Thymus (tissue), 14 donors: ENCODE measurements at places on chromosomes 3 and 15. TPM values are rescaled to one million over a fixed set of nuclear protein-coding genes. Genes with fewer than 3 reads are reported as not detected.

DNA sequence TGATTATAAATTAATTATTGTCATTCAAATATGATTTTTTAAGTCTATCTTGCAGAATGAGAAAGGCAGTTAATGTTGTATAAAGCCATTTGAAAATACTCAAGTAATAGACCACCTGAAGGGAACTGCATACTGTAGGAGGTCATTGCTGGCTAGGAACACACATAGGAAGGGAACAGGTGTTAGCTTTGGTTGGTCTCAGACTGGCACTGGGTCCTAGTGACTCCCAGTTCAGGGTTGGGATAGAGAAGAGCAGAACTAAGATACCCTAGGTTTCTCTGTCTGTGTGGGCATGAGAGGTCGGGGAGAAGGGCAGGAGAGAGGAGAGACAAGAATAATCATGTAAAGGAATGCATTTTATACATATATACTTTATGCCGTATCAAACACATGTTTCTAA, 559.0 kb upstream of the GOLIM4 start:
- H3K27me3 ChIP-seq: no peaks in the 10 kb centered on the region
- H3K4me1 ChIP-seq: no peaks in the 10 kb centered on the region
- no peak overlapping the region for H3K27ac ChIP-seq
- H3K36me3 ChIP-seq: no peaks in the 10 kb centered on the region
- no peak overlapping the region for H3K4me3 ChIP-seq

DNA sequence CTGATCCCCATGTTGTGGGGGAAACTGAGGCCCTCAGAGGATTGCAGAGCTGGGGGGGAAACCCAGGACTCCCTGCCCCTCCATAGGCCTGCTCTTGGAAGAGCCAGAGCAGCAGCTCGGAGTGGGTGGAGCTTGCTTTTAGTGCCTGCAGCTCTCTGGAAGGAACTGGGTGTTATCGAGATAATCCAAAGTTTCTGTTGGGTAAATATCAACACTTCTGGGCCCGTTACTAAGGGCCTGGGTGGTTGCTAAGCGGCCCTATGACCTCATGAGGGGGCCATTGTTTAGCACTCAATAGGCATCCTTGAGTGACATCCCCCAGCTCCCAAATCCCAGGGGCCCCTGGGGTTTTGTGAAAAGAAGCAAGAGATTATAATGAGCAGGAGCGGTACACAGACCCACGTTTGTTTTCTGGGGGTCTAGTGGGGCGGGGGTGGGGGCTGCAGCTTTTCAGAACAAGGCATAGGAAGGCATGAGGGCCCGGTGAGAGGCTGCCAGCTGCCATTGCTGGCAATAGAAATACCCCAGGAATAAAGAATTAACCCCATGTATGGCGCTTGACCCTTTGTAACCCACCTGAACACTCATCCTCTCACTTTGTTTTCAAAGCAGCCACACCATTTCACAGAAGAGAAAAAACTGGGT, 48.3 kb upstream of the ATP2B2 start:
- H3K36me3 ChIP-seq: no peaks in the 10 kb centered on the region
- no peak for DNase-seq
- no peaks in the 10 kb centered on the region for H3K27me3 ChIP-seq
- H3K4me1 ChIP-seq: no peaks in the 10 kb centered on the region

DNA sequence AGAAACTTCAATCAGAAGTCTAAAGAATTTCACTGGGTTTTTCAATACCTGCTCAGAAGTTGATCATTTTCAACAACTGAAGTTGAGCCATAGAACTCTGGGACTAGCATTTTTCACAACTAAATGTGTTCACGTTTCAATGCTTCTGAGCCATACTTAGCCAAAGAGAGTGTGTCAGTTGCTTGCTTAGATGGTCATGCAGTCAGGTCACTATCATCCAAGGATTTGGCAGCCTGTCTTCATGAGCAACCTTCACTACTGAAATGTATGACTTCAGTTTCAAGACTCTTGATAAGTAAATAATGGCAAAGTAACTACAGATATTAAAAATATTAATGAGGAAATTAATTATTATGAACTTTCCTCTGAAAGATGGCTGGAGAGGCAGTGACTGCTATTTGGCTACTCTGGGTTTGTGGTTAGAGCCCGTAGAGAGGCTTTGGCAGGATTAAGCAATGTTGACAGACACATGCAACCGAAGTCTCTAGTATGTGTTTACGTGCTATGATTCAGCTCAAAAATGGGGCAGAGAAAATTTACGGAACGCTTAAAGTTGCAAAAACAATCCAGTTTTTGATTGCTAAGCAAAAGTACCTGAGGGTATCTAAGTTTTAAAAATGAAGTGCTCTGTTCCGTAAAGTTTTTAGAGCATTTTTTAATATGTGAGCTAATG, 133.8 kb downstream of the GMNC start:
- H3K4me1 ChIP-seq: no peaks in the 10 kb centered on the region
- no peak for DNase-seq
- no peaks in the 10 kb centered on the region for H3K27me3 ChIP-seq
- H3K36me3 ChIP-seq: no peaks in the 10 kb centered on the region
- H3K4me3 ChIP-seq: no peak overlapping the region

TOPAZ1 gene
- under 0.01 TPM for polyA plus RNA-seq

GRCh38 chr3:42698911-42699230, 3.7 kb downstream of the HHATL start:
- H3K4me3 ChIP-seq: no peak overlapping the region
- no peak for DNase-seq
- H3K27me3 ChIP-seq: no peaks in the 10 kb centered on the region
- H3K36me3 ChIP-seq: no peaks in the 10 kb centered on the region

PPM1L gene
- polyA plus RNA-seq: 3.3 TPM

GRCh38 chr15:31409171-31409570, 82.5 kb downstream of the KLF13 start:
- H3K27ac ChIP-seq: no peak overlapping the region
- no peak for DNase-seq
- H3K36me3 ChIP-seq: no peaks in the 10 kb centered on the region
- H3K4me3 ChIP-seq: no peak overlapping the region
- no peaks in the 10 kb centered on the region for H3K27me3 ChIP-seq

DNA sequence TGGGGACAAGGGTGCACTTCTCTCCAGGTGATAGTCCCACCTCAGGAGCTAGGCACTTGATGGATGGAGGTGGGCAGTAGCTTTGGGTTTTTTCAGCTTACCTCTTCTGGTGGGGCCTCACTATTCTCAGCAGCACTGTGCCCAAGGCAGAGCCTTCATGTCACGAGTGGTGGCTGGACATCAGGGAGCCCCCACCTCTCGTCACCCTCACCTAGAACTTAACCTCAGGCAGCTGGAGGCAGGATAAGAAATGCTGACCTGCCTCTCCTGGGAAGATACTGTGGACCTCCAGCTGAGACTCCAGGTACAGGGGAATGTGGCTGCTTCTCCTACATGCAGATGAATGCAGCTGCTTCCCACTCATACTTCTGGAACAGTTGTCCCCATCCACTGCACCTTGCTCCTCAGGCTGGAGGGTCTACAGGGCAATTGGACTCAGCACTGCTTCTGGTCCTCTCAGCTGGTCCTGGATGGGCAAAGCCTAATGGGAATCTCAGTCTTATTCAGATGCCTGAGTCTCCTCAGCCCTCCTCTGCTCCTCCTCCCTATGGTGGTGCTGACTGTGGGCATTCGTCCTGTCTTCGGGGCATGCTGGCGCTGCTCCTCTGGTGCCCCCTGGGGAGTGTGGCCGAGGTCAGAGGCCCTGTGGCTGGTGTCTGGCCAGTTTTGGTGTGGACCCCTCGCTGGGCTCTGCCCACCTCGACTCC, 129.9 kb downstream of the KLF13 start:
- no peak overlapping the region for H3K4me3 ChIP-seq
- DNase-seq: no peak
- no peaks in the 10 kb centered on the region for H3K36me3 ChIP-seq
- no peak overlapping the region for H3K27ac ChIP-seq
- H3K4me1 ChIP-seq: peaks cover 9% of the 10 kb centered on the region
- no peaks in the 10 kb centered on the region for H3K27me3 ChIP-seq

GRCh38 chr15:80233581-80233980, 18.4 kb downstream of the CTXND1 start:
- H3K36me3 ChIP-seq: no peaks in the 10 kb centered on the region
- no peak overlapping the region for H3K4me3 ChIP-seq
- no peaks in the 10 kb centered on the region for H3K27me3 ChIP-seq
- H3K27ac ChIP-seq: no peak overlapping the region

GPR27 gene
- polyA plus RNA-seq: 1.7 TPM

- H3K27me3 ChIP-seq: no peaks in the 10 kb centered on the region
- no peaks in the 10 kb centered on the region for H3K4me1 ChIP-seq
- DNase-seq: no peak
Measured at GRCh38 chr3:50466177-50466576, 37.3 kb downstream of the CACNA2D2 start.

- no peak overlapping the region for H3K4me3 ChIP-seq
- H3K4me1 ChIP-seq: no peaks in the 10 kb centered on the region
- no peaks in the 10 kb centered on the region for H3K27me3 ChIP-seq
Measured at GRCh38 chr3:130934442-130935089, 40.7 kb downstream of the ATP2C1 start.

GRCh38 chr15:31502541-31503229, 176.1 kb downstream of the KLF13 start:
- no peaks in the 10 kb centered on the region for H3K36me3 ChIP-seq
- H3K4me3 ChIP-seq: no peak overlapping the region
- H3K27ac ChIP-seq: no peak overlapping the region
- no peaks in the 10 kb centered on the region for H3K4me1 ChIP-seq
- no peak for DNase-seq

GRCh38 chr3:96347289-96347688, 467.1 kb upstream of the EPHA6 start:
- H3K4me3 ChIP-seq: no peak overlapping the region
- no peak for DNase-seq
- H3K27me3 ChIP-seq: no peaks in the 10 kb centered on the region
- H3K4me1 ChIP-seq: no peaks in the 10 kb centered on the region

GRCh38 chr15:58410353-58410752, 21.4 kb upstream of the LIPC start:
- peak overlapping the region; percentile 54 for H3K4me3 ChIP-seq
- H3K27ac ChIP-seq: peak overlapping the region; percentile 70
- H3K36me3 ChIP-seq: no peaks in the 10 kb centered on the region
- H3K4me1 ChIP-seq: no peaks in the 10 kb centered on the region
- H3K27me3 ChIP-seq: no peaks in the 10 kb centered on the region
- DNase-seq: peak; percentile 59

- no peaks in the 10 kb centered on the region for H3K36me3 ChIP-seq
- no peak for DNase-seq
- no peak overlapping the region for H3K27ac ChIP-seq
- H3K27me3 ChIP-seq: no peaks in the 10 kb centered on the region
- H3K4me1 ChIP-seq: peaks cover 8% of the 10 kb centered on the region
- H3K4me3 ChIP-seq: no peak overlapping the region
Measured at GRCh38 chr3:10444511-10444910, 60.9 kb downstream of the ATP2B2 start.

DNA sequence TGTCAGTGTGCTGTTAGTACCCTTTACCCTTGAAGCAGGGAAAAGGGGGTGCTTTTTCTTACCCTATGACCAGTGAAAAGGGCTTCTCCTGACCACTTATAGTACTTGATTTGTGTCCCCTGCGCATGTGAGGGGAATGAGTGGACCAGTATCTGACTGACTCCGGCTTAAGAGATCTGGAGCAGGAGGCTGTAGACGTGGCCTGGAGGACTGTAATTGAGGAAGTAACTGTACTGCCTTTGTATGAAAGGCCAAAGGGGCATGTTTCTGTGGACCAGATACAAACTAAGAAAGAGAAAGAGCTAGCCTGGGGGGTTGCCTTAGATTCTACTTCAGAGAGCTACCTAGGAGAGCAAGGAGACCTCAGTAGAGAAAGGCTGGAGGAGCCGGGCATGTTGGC, 89.9 kb upstream of the TBL1XR1 start:
- H3K36me3 ChIP-seq: no peaks in the 10 kb centered on the region
- peaks cover 15% of the 10 kb centered on the region for H3K4me1 ChIP-seq
- H3K4me3 ChIP-seq: no peak overlapping the region
- H3K27ac ChIP-seq: no peak overlapping the region

DNA sequence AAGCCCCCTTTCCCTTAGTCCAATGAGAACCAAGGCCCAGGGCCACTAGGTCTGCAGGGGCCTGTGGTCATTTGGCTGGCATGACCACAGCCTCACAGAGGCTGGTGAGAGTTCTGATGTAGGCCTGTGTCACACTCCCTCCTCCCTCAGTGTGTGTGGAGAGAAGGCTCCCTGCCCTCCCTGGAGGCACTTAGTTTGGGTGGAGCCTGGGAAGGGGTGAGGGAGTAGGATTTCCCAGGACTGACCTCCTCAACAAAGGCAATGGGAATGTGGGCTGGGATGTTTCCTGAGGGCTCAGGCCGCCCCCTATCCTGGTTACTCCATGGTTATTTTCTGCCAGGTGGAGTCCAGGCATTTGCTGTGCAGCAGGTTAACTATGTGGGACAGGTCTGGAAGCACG, 7.6 kb downstream of the TEX264 start:
- no peak overlapping the region for H3K27ac ChIP-seq
- H3K27me3 ChIP-seq: no peaks in the 10 kb centered on the region
- H3K4me3 ChIP-seq: no peak overlapping the region
- DNase-seq: no peak
- H3K4me1 ChIP-seq: peaks cover 7% of the 10 kb centered on the region

GRCh38 chr3:56443372-56443771, 24.9 kb downstream of the ERC2 start:
- H3K27me3 ChIP-seq: no peaks in the 10 kb centered on the region
- DNase-seq: no peak

AGBL1 gene
- 0.02 TPM for polyA plus RNA-seq

- peaks cover 80% of the 10 kb centered on the region for H3K36me3 ChIP-seq
- H3K27ac ChIP-seq: peak overlapping the region; percentile 85
- DNase-seq: no peak
- H3K4me3 ChIP-seq: peak overlapping the region; percentile 4
- H3K27me3 ChIP-seq: no peaks in the 10 kb centered on the region
Measured at GRCh38 chr15:31345606-31346366, 19.2 kb downstream of the KLF13 start.

- no peaks in the 10 kb centered on the region for H3K27me3 ChIP-seq
- DNase-seq: no peak
- H3K36me3 ChIP-seq: no peaks in the 10 kb centered on the region
- H3K27ac ChIP-seq: no peak overlapping the region
Measured at GRCh38 chr15:80036071-80036470, 23.4 kb upstream of the ZFAND6 start.

FHIT gene
- 9.2 TPM for polyA plus RNA-seq

GRCh38 chr3:2819571-2819970, 290.6 kb downstream of the IL5RA start:
- DNase-seq: no peak
- no peaks in the 10 kb centered on the region for H3K4me1 ChIP-seq
- H3K27me3 ChIP-seq: no peaks in the 10 kb centered on the region

DNA sequence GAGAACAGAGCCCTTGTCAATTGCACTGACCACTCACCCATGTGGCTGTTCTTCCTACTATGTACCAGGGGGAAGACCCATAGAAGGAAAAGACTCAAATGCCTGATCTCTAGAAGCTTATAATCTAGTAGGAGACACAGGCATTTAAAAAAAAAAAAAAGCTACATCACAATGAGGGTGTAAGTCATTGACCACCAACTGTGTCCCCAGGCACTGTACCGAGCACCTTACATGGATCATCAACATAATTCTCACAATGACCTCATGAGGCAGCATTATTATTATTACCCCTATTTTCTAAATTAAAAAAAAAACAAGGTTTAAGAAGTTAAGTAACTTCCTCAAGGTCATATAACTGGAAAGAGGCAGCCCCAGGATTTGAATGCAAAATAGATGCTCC, 247.4 kb downstream of the SHOX2 start:
- H3K4me1 ChIP-seq: no peaks in the 10 kb centered on the region
- H3K27ac ChIP-seq: no peak overlapping the region
- H3K4me3 ChIP-seq: no peak overlapping the region
- no peaks in the 10 kb centered on the region for H3K27me3 ChIP-seq
- DNase-seq: no peak
